CD4-positive, CD25-positive, alpha-beta regulatory T cell (primary cell): ENCODE measurements at places on chromosomes 11 and 22.

GRCh38 chr11:87767615-87768014 is 407.6 kb downstream of the RAB38 start:
- DNase-seq = no peak

GRCh38 chr11:2825889-2826678 is 59.5 kb downstream of the CDKN1C start:
- no peak for DNase-seq

DNA sequence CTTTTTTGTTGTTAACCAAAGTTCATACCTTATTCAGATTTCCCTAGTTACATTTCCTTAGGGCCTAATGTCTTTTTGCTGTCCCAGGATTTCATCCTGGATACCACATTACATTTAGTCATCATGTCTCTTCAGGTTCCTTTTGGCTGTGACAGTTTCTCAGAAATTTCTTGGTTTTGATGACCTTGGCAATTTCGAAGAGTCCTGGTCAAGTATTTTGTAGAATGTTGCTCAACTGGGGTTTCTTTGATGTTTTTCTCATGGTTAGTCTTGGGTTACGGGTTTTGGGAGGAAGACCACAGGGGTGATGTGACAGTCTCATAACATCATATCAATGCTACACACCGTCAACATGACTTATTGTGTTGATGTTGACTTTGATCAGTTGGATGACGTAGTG is 39.8 kb upstream of the FDX1 start:
- DNase-seq = no peak

GRCh38 chr11:85652786-85653447 is 5.2 kb downstream of the TMEM126A start:
- DNase-seq = no peak
